ENCODE measurements at places on chromosomes 2 and 18. TPM values are rescaled to one million over a fixed set of nuclear protein-coding genes. Genes with fewer than 3 reads are reported as not detected.
A peak's percentile ranks its signal among the peaks of the same experiment; 100 is the strongest.

- no peak for DNase-seq
Observed at GRCh38 chr18:26442126-26442525, 106.2 kb downstream of the KCTD1 start.

GRCh38 chr18:23133860-23134779, 1.2 kb upstream of the CABLES1 start:
- peak; percentile 85 for DNase-seq

DNA sequence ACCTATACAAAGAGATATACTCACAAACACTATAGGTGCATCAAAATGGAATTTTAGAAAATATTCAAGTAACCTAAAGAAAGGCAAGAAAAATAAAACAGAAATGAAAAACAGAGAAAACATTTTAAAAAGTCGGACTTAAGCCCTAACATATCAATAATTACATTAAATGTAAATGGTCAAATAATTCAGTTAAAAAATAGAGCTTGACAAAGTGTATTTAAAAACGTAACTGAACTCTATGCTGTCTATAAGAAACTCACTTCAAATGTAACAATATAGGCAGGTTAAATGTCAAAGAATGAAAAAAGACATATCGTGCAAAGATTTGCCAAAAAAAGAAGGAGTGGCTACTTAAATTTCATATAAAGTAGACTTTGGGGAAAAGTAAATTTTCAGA, 163.9 kb downstream of the ACOXL start:
- DNase-seq = no peak

DNA sequence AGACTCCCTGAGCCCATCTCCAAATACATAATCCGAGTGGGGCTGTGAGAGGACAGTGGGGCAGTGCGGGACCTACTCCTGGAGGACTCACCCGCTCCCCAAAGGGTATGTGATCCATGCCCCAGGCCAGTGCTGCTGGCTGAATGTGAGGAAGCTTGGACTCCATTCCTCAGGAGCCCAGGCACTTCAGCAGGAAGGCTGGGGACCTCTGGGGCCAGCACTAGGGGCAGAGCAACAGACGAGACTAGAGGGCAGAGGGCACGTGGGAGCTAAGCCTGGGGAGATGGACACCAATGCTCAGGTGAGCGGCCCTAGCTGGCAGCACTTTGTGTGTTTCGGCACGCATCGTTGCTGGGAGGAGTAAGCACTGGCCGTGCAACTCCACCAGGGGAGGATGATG, 84.9 kb downstream of the MALT1 start:
- DNase-seq = no peak

DNA sequence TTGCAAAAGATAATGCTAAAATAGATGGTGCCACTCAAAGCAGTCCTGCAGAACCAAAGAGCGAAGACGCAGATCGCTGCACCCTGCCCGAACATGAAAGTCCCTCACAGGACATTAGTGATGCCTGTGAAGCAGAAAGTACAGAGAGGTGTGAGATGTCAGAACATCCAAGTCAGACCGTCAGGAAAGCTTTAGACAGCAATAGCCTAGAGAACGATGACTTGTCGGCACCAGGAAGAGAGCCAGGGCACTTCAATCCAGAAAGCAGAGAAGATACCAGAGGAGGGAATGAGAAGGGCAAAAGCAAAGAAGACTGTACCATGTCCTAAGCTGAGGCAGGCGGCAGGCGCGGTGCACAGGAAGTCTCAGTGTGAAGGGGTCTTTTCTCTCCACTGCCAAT, 34.8 kb upstream of the RBM44 start:
- no peak for DNase-seq

DNA sequence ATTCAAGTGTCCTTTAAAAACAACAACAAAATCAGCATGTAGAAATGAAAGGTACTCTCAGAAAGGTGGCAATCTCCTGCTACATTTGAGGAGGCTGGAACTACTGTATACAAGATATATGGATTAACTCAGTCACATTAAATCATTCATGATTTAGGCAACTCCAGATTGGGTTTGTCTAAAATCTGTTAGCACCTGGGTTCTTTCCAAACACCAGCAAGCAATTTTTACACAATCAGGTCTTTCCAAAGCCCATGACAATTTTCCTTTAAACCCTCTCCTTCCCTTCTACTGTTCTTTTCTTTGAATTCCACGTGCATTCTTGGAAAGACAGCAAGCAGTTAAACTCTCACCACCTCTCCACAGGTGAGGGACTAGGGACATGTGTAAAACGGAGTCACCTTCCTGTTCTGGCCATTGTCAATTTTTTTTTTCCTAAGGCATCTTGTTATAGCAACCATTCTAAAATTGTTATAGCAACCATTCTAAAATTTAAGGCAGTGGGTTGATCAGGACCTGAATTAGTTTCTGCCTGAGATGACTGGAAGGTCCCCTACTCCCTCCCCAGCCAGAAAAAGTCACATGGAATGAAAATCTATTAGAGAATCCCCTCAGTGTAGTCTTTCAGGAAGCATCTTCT, 113.9 kb downstream of the ANKRD44 start:
- no peak for DNase-seq

- no peak for DNase-seq
Observed at GRCh38 chr18:79367989-79368388, 27.7 kb upstream of the NFATC1 start.

- DNase-seq = no peak
Observed at GRCh38 chr2:224545884-224546644, 39.1 kb downstream of the CUL3 start.

DNA sequence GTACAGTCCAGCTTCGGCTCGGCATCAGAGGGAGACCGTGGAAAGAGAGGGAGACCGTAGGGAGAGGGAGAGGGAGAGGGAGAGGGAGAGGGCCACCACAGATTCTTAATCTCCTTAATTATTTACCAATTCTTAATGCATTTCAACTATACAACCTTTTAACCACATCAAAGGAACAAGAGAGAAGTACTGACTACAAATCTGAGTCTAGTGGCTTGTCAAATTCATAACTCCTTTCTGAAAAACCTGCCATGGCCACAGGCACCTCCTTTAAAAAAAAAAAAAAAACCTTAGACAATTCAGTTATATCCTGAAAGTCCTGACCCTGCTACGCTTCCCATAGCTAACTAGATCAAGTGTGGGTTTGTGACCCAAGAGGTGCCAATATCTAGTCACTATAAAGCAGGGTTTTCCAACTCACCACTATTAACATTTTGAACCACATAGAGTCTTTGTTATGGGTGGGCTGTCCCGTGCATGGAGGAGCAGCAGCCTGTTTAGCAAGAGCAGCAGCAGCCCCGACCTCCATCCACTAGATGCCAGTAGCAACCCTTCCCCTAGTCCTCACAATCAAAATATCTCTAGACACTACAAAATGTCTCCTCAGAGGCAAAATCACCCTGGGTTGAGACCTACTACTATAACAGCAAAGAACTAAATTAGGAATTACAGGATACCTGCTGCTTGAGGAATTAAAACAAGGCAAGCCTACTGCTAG, 6.8 kb downstream of the ESCO1 start:
- DNase-seq = no peak

GRCh38 chr18:1014509-1014908, 109.8 kb downstream of the ADCYAP1 start:
- DNase-seq = no peak

DNA sequence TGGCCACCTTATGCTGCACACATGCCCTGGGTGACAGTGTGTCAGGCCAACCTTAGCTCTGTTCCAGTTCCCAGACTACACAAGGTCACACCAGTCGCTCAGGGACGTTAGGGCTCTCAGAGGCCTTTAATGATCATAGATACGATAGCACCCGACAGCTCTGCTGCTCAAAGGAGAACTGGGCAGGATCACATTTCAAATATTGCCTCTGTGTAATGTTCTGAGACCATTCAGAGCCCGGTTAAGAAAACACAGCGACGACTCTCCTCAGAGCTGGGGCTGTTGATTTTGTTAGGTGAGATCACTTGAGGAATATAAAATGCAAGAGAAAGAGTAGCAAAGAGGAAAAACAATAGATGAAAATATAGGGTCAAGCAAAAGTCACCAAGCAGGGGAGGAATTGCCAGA, 166.6 kb upstream of the TANK start:
- DNase-seq = no peak

- no peak for DNase-seq
Observed at GRCh38 chr2:224085246-224085645, 46.2 kb upstream of the SERPINE2 start.

GRCh38 chr2:71675296-71675695, 221.9 kb downstream of the DYSF start:
- DNase-seq = no peak

- no peak for DNase-seq
Observed at GRCh38 chr2:75498907-75499306, 61.8 kb downstream of the EVA1A start.

GRCh38 chr2:230591850-230592249, 120.8 kb upstream of the CAB39 start:
- no peak for DNase-seq

Gene SMAD7
- 11.5 TPM for total RNA-seq

Gene GAL3ST2
- not detected for total RNA-seq

Gene ZNF24
- 31.5 TPM for total RNA-seq

Gene HRH4
- 0.07 TPM for total RNA-seq

Gene SPRED2
- total RNA-seq = 12.0 TPM

Gene REG3G
- not detected for total RNA-seq

Gene LBX2
- 2.2 TPM for total RNA-seq

Gene VAMP5
- total RNA-seq = 33.1 TPM

Measured in right lobe of liver (tissue), 6 donors.